Activated CD4-positive, alpha-beta T cell treated with anti-CD3 and anti-CD28 coated beads for 36 hours (primary cell): ENCODE measurements at places on chromosomes 4 and X. TPM values are rescaled to one million over a fixed set of nuclear protein-coding genes. Genes with fewer than 3 reads are reported as not detected.

NUDT11 gene
- 1.9 TPM for total RNA-seq

DNA sequence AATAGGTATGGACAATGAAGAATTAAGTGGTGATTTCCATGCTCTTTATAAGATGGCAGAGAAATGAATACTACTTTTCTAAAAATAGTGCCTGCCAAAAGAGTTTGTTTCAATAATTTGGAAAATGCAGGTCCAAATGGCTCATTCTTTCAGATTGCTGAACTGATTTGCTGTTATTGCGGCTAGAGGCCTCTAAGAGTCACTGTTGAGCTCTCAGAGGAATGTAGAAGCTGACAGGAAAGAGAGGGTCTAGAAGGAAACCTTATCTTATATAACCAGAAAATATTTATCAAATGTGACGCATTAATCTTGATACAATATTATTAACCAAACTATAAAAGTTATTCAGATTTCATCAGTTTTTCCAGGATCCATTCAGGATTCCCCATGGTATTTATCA is 65.7 kb upstream of the PAGE1 start:
- DNase-seq = peak; percentile 4

DNA sequence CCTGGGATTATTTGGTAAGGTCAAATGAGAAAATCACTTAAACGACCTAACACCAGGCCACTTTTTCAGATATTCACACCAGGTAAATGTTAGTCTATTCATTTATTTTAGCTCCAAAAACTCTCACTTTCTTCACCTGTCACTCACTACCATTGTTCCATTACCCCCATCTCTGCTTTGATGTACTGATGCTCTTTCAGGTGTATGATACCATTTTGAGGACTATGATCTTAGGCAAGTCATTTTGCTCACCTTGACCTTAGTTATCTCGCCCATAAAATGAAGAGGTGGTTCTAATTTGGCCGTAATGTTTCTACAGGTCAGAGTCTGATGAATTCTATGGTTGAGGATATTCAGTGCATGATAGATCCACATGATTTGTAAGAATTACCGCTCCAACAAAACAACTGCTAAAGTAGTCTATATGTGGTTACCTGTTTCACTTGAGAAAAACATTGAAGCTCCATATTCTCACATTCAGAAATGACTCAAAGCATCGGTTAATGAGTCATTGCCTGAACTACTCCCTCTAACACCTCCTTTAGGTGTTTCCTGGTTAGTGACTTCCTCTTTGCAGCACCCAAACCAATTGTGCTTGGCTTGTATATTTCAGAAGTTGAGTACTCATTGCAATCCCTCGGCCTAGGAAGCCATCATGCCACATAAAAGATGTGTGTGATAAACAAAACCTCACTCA is 4.5 kb downstream of the DTHD1 start:
- DNase-seq = peak; percentile 72

GRCh38 chr4:81137446-81137845 is 77.6 kb downstream of the PRKG2 start:
- DNase-seq = no peak

DNA sequence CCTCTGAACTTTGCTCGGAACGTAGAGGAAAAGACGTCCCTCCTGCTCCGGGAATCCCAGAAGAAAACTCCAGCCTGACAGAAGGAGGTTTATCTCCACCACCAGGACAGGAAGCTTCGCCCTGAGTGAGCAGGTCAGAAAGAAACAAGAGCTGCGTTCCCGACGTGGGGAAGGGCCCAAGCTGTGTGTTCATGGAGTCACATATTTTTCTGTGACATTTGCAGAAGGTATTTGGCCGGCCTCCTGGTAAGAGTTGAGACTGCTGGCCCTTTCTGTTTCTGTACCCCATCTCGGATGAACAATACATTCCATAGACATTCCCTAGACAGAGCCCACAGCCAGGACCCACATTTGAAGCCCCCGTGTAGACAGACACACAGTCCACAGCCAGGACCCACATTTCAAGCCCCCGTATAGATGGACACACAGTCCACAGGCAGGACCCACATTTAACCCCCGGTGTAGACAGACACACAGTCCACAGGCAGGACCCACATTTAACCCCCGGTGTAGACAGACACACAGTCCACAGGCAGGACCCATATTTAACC is 230.8 kb downstream of the SHOX start:
- no peak for DNase-seq

DNA sequence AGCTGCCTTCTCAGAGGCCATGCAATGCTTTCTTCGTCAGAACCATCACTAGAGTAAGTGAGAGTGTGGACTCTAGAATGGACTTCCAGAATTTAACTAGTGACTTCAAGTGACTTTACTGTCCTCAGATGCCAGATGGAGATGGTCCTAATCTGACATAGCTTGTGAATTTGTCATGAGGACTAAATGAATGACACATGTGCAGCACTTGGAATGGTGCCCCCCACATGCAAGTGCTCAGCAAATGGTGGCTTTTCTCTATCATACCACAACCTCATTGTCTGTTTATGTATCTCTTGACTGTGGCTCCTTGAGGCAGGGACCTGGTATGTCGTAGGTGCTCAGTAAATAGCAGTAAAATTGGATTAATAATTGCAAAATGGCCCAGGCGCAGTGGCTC is 91.6 kb upstream of the STX18 start:
- no peak for DNase-seq

DNA sequence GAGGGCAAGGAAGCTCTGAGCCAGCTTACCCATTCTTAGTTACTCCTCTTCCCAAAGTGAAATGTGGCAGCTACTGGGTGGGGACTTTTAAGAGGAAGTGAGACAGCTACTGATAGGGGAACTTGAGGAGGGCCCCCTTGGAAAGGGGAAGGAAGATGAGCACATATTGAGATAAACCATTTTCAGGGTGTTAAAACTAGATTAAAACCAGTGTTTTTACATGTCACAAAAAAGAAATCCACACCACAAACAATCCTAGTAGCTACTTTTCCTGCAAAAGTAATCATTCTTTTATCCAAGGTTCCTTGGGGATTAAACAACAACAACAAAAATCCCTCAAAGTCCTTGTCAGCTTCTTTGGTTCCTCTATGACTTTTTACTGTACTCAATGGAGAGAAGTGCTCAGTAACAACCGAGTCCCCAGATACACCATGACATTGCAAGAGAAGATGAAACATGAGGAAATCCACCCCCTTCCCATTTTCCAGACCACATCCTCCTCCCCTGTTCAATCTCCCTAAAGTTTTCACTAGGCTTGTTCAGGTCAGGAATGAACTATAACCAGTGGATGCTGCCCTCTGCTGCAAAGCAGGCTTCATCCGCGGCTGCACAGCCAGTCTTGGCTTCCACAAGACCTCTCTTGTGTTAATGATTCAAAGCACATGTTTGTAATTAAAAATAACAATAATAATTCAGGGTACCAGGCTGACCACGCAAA is 113.5 kb upstream of the TMEM164 start:
- DNase-seq = no peak
